ENCODE measurements at places on chromosomes 7 and 10. TPM values are rescaled to one million over a fixed set of nuclear protein-coding genes. Genes with fewer than 3 reads are reported as not detected.

GRCh38 chr7:55028011-55028410, 9.2 kb downstream of the EGFR start:
- no peak for DNase-seq

DNA sequence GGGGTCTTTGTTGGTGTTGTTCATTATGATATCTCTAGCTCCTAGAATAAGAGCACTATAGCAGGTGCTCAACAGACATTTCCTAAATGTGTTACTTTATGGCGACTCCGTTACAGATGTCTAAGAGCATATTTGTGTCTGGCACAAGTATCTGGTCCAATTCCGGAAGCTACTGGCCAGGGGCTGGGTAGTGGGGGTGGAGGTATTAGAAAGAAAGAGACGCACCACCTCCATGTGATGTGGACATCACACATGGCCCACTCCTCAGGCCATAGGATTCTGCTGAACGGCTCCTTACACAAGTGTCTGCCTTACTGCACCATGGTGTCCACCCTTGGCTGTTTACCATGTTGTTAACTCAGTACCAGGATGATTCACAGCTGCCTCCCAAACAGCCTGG, 296.8 kb upstream of the MKI67 start:
- DNase-seq = no peak

DNA sequence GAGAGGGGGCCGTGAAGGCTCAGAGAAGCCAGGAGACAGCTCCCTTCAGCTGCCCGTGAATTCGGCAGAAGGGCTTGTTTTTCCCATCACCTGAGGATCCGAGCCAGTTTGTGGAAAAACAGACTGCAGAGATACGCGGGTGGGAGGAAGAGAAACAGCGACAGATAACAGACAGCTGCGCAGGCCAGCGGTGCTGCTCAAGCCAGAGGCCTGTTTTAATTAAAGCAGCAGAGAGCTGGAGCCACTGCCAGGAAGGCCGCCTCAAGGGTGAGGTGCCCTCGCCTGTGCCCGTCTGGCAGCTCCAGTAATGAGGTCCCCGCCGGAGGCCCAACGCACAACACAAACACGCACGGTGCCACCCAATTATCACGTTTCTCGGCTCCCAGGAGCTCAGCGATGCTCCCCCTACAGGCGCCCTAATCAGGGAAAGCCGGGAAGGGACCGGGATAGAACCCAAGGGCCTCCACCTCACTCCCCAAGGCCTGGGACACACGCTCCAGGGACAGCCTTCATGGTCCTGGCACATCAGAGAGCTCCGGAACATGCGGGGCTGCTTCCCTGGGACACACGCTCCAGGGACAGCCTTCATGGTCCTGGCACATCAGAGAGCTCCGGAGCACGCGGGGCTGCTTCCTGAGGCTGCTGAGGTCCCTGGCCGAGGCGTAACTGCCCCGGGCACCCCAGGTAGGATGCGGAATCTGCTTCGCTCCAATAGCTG, 60.6 kb upstream of the DNAAF5 start:
- no peak for DNase-seq

- DNase-seq = no peak
Measured at GRCh38 chr10:28479425-28479865, 53.5 kb upstream of the WAC start.

Gene KIFBP
- total RNA-seq = 39.3 TPM

Gene TMEM209
- total RNA-seq = 16.6 TPM

Gene ELMO1
- 6.2 TPM for total RNA-seq

Data from HT1080 (cell line).